ENCODE measurements at places on chromosomes 3 and 15. TPM values are rescaled to one million over a fixed set of nuclear protein-coding genes. Genes with fewer than 3 reads are reported as not detected.

DNA sequence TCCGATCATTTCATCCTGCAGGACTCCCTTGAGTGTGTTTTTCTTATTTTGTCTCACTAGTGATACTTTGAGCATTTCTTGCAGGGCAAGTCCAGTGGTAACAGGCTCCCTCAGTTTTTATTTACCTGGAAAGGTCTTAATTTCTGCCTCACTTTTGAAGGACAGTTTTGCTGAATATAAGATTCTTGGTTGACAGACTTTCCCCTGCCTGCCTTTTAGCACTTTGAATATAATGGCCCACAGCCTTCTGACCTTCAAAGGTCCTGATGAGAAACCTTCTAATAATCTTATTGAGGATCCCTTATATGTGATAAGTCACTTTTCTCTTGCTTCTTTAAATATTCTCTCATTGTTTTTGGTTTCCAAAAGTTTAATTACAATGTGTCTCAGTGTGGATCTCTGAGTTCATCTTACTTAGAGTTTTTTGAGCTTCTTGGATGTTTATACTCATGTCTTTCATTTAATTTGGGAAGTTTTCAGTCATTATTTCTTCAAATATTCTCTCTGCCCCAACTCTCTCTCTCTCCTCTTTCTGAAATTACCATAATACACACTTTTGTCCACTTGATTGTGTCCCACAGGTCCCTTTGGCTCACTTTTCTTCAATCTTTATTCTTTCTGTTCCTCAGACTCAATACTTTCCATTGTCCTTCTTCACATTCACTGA lies 36.3 kb upstream of the ARIH1 start:
- DNase-seq = no peak

DNA sequence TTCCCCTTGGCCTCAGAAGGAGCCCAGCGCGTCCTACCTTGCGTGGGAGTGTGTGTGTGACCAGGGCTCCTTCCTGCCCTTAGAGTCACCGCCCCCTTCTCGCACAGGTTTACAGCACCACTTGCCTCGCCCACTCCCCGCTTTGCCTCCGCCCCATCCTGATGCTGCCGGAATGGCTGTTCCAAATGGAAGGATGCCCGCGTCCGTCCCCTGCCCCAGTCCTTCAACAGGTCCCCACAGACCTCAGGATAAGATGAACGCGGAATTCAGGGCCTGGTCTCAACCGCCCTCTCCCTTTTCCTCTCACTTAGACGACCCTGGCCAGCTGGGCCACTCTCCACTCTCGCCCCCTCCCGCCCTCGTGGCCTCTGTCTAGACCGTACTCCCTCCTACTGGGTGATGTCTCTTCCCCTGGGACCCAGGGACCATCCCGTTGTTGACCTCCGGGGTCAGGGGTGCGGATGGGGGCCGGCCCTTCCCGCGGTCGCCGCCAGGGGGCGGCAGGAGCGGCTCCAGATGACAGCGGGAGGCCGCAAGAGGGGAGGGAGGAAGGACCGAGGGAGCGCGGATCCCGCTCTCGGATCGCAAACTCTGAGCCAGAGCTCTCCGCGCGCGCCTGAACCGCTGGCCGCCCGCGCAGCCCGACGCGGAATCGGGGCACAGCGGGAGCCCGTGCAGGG lies at the start of gene THSD4:
Gene THSD4 (plus strand): TSS at position 585 of the 680 bp plus-strand sequence.
- peak; percentile 75 for DNase-seq

- no peak for DNase-seq
Observed at GRCh38 chr15:53320816-53321215, 438.6 kb downstream of the WDR72 start.

Gene ZPLD1
- total RNA-seq = not detected

GRCh38 chr3:120081719-120082118 lies 12.5 kb downstream of the GSK3B start:
- no peak for DNase-seq

Gene NEDD4
- total RNA-seq = 40.8 TPM

DNA sequence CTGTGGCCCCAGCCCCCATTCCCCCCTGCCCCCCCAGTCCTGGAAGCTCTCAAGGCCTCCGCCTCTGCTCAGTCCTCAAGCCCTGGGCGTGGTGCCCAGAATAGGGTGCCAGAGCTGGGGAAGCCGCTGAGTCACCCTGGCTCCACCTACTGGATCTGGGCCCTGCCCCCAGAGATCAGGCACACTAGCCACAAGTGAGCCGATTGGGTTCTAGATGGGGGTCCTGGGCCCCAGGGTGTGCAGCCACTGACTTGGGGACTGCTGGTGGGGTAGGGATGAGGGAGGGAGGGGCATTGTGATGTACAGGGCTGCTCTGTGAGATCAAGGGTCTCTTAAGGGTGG lies 5.7 kb downstream of the EIF4G1 start:
- DNase-seq = peak; percentile 95

DNA sequence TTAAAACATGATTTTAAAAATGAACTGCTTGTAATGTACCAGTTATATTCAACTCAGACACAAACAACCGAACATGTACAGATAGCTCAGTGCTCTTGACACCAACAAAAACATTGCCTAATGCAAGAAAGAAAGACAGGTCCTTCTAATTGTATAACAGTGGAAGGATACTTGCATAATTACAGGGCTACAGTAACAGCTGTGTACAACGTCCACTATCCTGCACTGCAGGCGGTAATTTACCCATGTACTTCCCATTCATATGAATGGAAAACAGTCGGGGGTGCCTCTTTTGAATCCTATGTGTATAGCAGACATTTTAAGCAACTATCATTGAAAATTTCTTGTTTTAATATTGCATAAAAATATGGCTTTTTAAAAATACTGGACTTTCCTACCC lies 41.1 kb upstream of the PLSCR5 start:
- DNase-seq = no peak

- no peak for DNase-seq
Observed at GRCh38 chr15:70486451-70487386, 276.6 kb downstream of the UACA start.

Gene CILP
- 7.0 TPM for total RNA-seq

GRCh38 chr3:59753808-59754450 lies 704.1 kb upstream of the CFAP20DC start:
- no peak for DNase-seq

DNA sequence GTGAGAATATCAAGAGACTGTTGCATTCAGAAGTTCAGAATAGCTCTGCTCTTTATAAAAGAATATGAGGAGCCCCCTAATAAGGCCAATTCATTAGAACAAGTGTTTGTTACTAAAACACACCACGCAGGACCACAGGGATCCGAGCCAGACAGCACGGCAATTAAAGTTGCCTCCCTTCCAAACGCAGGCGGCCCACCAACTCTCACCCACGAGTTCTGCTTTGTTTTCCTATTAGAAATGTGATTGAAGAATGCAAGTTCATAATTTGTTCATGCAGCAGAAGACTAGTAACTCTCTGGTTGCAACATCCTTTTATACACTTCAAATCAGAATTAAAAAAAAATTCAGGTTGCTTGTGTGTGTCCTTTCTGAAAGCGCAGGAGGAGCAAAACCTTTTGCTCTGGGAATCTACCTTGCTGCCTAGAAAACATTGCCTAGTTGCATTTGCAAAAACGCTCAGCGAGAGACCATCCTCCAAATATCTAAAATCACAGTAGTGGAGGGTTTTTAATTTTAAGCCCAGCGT lies 1044.1 kb upstream of the NR2F2 start:
- DNase-seq = no peak

Gene HTR3E
- not detected for total RNA-seq

DNA sequence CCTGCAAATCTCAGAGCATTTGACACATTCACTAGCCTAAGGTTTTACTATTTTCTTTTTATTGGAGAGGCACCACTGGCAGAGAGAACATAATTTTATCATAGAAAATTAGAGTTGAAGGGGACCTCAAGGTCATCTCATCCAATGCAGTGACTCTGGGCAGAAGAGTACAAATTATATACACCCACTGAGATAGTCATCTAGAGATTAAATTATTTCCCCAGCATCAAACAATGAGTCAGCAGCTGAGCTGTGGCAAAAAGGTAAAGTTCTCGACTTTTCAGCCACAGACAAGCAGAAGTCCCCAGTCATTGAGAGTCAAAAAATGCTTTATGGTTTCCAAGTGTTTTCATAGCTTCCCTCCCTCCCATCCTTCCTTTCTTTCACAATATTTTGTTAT lies 39.3 kb upstream of the SEMA6D start:
- DNase-seq = no peak

Gene QRICH1
- total RNA-seq = 47.8 TPM

DNA sequence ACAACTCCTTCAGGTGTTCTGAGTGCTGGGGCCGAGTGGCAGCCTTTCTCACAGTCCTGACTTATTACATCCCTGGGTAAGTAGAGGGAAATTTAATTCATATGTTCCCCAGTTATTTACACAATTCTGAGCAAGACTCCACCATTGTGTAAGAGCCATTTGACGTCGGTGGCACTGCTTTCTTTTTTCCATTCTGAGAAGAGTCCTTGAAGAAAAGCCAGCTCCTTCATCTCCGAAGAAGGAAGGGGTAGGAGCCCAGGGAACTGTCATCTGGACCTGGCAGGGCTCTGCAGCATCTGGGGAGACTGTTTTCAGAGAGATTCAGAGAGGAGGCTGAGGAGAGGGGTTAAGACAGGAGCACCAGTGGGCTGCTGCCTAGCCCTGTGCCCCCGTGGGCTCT lies 22.6 kb upstream of the MASP1 start:
- DNase-seq = no peak

- DNase-seq = no peak
Observed at GRCh38 chr3:82467051-82467450, 705.6 kb upstream of the GBE1 start.

Gene STAB1
- 51.6 TPM for total RNA-seq

Gene AEN
- total RNA-seq = 19.9 TPM

Gene DISP2
- 0.58 TPM for total RNA-seq

GRCh38 chr3:44492496-44492895 lies 15.0 kb upstream of the ZNF445 start:
- no peak for DNase-seq

DNA sequence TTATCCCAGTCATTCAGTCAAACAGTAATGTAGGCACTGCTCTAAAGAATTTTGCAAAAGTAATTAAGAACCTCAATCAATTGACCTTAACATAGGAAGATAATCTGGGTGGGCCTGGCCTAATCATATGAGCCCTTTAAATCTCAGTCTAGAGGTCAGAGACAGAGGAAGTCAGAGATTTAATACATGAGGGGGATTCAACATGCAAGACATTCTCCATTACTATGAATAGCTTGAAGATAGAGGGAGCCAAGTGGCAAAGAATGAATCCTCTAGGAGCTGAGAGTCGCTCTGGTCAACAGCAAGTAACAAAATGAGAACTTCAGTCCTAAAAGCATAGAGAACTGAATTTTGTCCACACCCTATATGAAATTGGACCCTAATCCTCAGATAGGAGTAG lies 39.0 kb upstream of the MBNL1 start:
- no peak for DNase-seq

Gene REC114
- total RNA-seq = not detected

DNA sequence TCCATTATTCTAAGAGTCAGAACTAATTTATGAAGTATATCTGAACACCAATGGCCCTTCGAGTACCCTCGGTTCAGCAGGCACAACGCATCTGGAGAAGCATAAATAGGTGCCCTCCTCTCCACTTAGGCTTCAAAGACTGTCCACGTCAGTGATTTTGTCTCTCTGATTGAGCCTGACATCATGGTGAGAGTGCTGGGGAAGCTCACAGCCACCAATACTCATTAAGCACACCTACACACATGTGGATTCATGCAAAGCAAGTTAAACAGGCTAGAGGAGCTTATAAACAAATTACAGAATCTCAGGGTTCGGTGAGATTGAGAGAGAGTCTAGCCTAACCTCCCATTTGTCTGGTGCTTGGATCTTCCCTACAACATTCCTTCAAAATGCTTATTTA lies 3.6 kb downstream of the CLDN1 start:
- DNase-seq = no peak

DNA sequence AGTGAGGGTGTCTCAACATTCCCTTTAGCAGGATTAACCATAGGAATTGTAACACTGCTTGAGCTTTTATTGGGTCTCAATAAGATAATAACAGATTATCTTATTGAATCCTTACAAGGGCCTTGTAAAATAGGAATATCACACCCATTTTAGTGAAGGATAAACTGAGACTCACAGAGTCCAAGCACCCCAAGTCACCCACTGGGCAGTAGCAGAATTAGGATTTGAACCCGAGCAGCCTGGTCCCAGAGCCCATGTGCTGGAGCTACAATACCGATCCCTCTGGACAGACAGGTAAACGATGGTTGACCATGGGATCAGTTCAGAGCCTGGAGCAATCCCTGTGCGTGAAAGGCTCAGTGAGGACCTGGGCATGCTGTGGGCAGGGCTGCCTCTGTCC lies 56.3 kb upstream of the MRPS22 start:
- no peak for DNase-seq

Gene PXYLP1
- 24.8 TPM for total RNA-seq

DNA sequence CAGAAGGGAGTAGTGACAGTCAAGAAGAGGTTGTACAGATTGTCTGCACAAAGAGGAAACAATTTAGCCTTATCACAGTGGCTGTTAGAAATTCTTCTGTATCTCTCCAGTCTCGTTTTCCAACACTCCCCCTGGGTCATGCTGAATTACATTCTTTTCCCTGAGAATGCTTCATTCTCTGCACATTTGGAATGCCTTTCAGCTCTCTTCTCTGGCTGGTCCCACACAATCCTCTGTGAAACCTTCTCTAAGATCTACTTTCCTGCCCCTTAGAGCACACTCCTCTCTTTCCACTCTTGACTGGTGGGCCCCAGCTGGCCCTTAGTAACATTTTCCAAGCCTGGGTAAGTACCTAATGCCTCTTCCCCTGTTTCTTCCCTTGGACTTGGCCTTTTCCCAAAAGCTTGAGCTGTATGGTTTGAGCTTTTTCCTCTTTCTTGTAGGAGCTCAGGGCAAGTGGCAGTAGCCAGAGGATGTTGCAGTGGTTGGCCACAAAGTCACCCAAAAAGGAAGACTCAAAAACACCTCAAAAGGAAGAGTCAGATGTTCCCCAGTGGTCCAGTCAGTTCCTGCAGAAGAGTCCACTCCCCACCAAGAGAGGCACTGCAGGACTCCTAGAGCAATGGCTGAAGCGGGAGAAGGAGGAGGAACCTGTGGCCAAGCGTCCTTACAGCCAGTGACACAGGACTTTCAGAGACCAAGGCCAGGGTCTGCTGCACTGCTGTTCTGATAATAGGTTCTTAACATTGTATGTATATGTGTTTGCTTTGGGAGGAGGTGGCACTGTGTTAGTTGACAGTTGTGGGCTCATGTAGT lies 25.7 kb downstream of the HMCES start:
- no peak for DNase-seq

DNA sequence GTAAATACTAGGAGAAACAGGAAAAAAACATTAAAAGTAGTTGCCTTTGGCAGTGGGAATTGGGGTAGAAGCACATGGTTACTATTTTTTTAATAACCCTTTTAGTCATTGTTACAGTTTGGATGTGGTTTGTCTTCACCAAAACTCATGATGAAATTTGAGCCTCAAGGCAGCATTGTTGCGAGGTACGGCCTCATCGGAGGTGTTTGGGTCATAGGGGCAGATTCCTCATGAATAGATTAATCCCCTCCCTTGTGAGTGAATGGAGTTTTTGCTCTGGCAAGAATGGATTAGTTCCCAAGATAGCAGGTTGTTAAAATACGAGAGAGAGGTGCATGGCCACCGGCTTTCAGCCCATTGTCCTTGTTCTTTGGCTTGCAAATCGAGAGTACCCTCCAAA lies 92.6 kb downstream of the LEKR1 start:
- DNase-seq = no peak

Gene OSBPL10
- 21.3 TPM for total RNA-seq

GRCh38 chr3:108322352-108322751 lies 26.0 kb downstream of the HHLA2 start:
- DNase-seq = no peak

Gene ADCY5
- total RNA-seq = 28.3 TPM

Gene DAPK2
- 178 TPM for total RNA-seq

Gene ST3GAL6
- 42.0 TPM for total RNA-seq

Gene TMEM207
- total RNA-seq = not detected

Gene CD47
- 135 TPM for total RNA-seq

Gene LPP
- total RNA-seq = 185 TPM

GRCh38 chr3:16658925-16659793 lies 53.9 kb upstream of the DAZL start:
- no peak for DNase-seq
